ENCODE measurements at places on chromosomes 5 and 9.

GRCh38 chr9:72984226-72984947, 31.5 kb upstream of the ALDH1A1 start:
- DNase-seq, result no peak

- DNase-seq, result no peak
Measured at GRCh38 chr9:36831381-36832161, 202.5 kb downstream of the PAX5 start.

GRCh38 chr5:38888041-38888440, 42.2 kb downstream of the OSMR start:
- no peak for DNase-seq

- no peak for DNase-seq
Measured at GRCh38 chr9:10957878-10958277, 345.1 kb upstream of the PTPRD start.

DNA sequence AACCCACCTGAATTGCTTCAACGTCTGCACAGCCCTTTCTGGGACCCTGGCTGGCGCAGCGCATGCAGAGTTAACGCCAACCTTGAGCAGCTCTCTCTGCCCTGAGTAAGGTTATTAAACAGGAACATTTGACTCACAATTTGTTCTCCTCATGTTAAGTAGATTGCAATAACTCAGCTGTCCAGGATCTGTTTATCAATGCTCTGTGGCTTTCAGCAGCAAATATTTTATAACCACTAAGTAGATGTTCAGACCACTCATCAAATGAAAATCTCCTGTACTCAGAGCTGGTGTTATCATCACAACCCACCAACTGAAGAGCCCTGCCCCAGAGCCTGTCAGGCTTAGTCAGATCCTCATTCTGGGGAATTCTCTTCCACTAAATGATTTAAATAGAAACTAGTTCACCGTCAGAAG, 403.0 kb downstream of the ZNF608 start:
- peak; percentile 21 for DNase-seq

GRCh38 chr5:68369023-68369359, 153.4 kb downstream of the PIK3R1 start:
- no peak for DNase-seq

- no peak for DNase-seq
Measured at GRCh38 chr9:132679946-132680625, 9.8 kb downstream of the GTF3C4 start.

- no peak for DNase-seq
Measured at GRCh38 chr9:131868766-131869165, 128.9 kb upstream of the RAPGEF1 start.

DNA sequence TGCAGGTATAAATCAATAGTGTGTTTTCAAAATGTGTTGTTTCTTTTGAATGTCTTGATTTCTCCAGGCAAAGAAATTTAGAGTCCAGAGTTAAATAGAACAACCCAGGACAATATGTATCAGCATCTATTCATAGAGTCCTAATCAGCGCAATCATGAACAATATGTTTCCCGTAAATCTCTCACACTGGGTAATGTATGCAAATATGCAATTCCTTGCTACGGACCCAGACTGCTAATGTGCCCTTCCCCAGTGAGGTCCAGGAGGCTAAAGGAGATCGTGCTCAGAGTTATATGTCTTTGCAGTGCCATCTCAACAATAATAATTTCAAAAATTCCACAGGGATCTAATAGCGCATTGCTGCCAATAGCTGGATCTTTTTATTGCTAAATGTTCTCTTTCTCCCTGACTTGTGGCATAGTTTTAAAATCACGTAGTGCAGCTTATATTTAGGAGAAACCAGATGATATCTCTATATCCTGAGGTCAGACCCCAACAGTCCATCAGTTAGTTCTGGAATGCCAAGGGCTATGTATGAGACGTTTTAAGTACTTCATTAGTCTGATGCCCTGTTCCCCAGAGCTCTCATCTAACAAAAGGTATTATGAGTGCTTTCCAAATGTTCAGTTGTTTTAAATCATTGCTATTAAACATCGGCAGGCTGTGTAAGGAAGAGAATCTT, 145.1 kb downstream of the MARCHF11 start:
- no peak for DNase-seq

GRCh38 chr9:20996809-20997208, 34.6 kb downstream of the HACD4 start:
- DNase-seq, result no peak

DNA sequence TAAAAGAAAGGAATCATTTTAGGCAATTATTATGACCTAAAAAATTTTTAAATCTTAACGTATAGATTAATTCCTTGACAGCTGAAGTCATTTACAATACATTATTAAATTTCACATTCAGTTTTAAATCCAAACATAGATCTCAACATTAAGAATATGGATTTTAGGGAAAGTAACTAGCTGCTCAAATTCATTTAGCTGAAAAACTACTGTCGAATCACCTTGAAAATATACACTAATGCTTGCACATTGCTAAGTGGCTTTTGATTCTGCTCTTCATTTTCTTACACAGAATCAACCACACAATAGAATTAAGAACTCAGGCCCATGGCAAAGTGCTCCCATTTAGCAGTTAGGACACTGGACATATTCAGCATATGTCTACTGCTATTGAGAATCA, 454.2 kb downstream of the RAB3C start:
- no peak for DNase-seq

DNA sequence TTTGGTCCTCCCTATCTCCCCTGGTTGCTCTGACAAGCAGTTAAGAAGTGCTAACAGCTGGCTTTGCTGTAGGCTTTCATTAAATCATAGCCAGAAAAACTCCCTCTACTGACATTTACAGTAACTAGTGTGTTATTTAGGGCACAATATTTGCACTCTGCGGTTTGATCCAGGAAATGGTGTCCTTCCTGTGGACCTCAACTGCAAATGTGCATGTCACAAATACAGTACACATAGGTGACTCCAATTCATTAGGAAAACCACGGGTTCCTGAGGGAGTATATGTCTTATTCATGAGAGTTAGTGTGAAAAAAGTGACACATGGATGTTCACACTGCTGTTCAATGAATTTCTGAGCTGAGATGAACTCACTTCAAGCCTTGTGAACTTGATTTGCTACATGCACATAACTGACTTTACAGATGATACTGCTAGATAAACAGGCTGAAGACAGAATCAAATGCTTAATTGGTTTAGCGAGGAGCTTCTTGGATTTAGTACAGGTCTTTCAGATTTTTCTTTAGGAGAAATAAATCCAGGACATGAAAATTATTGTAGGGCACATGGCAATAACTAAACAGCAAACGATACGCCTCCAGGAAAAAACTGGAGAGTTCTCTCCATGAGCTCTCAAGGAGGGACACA, 281.5 kb downstream of the EFNA5 start:
- peak; percentile 78 for DNase-seq

- DNase-seq, result no peak
Measured at GRCh38 chr5:121873409-121873808, 21.7 kb downstream of the FTMT start.

DNA sequence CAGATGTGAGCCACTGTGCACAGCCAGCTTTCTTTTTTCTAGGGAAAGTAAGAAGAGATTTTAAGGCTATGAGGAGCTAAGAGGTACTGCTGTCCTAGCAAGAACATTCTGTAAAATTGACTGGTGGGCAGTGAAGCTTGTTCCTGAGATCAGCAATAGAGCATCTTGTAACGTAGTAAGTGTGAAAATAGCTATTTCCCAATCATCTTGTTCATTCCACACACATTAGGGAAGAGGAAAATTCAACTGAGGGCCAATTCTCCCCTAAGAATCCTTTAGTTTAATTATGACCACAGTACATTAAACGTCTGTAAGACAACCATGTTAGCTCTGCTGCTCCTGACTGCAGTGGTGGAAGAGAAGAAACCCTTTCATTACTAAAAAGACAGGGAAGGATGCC, 246.2 kb downstream of the EFNA5 start:
- DNase-seq, result no peak

GRCh38 chr5:118439831-118440230, 548.5 kb downstream of the DTWD2 start:
- DNase-seq, result no peak

GRCh38 chr5:673831-674629, 19.1 kb downstream of the TPPP start:
- DNase-seq, result peak; percentile 30

DNA sequence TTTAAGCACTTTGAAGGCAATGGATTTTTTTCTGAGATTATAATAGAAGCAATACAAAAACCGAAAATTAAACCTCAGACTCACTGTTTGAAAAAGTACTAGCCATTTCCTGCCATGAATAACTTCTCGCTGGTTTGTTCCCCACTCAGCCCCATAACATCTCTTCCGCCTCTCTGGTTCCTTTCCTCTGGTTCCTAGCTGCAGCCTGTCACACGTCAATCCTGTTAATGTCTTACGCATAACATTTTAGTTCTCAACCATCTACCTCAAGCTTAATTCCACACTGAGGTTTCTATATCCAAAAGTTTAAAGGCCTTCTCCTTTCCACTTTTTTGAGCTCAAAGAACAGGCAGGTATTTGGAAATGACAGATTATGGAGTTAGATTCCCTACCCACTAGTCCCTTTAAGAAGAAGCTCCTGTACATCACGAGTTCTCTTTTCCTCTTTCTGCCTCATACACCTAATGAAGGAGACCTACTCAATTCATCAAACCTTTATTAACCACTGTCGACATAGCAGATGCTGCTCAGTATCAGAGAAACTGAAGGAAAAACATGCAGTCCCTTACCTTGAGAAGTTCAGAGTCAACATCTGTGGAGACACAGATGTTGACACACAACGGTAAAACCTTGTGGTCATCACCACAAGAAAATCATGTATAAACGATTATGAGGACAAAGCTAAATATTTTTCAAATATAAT, 243.0 kb upstream of the PTGER4 start:
- no peak for DNase-seq

- no peak for DNase-seq
Measured at GRCh38 chr5:91007251-91007650, 375.9 kb downstream of the ARRDC3 start.

DNA sequence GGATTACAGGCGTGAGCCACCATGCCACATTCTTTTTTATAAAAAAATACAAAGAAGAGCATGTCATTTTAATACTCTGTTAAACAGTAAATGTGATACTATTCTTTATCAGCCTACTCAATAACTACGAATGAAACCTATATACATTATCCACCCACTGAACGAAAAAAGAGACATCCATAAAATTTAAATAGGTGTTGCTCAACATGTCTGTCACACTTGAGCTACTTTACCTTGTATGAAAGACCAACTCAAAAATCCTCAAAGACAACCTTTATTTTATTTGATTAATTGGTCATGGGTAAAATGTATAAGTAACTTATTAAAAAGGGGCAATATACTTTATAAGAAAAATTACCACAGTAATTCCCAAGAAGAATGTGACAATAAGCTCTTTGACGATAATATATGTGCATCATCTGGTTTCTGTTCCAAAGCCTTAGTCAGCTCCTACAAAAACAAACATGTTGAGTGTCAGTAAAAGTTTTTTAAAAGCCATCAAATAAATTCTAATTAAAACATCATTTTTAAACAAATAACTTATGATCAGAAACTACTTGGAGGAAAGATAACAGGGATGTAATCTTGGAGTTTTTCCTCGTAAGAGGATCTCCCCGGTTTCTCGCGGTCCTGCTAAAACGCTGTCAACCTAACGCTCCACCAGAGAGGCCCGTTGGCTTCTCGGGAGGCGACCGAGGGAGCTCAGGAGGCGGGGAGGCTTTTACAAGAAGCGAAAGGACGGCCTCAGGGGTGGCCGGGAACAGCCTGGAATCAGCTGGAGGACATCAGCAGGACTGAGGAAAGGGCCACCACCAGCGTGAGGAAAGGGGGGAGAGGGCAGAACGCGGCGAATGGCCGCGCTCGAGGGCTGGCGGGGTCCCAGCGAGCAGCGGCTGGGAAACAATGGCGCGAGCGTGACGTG, 13.5 kb upstream of the ANKRD18B start:
- DNase-seq, result peak; percentile 89

DNA sequence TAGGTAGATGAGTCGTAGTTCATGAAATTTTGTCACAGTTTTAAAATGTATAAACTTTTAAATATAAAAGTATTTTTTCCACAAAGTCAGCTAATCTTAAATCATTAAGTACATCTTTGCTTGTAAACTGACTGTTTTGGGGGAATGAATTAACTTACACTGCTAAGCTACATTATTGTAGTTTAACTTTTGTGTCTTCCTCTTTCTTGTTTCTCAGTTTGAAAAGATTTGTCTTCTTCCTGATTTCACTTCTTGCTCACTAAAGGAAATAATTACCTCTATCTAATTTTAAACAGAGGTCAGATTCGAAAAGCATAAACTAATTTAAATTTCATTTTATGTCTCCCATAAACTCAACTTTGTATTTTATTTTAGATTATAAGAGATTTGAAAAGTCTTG, 5.7 kb downstream of the NIPSNAP3B start:
- DNase-seq, result no peak

DNA sequence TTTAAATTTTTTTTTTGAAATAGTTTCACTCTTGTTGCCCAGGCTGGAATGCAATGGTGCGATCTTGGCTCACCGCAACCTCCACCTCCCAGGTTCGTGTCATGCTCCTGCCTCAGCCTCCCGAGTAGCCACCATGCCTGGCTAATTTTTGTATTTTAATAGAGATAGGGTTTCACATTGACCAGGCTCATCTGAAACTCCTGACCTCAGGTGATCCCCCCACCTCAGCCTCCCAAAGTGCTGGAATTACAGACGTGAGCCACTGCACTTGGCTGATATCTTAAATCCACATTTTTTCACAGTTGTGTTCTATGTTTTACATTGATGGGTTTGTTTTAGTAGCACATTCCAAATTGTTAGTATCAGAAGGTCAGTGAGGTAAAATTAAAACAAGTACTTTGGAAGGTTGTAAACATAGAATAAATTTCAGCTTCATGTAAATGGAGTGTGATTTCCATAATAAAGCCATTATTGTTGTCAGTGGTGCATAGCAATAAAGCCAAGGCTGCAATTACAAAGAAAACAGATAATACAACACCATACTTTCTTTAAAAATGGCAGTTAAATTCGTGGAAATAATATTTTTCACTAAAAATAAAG, 287.2 kb downstream of the ARRDC3 start:
- no peak for DNase-seq

GRCh38 chr5:42779083-42779482, 22.5 kb downstream of the CCDC152 start:
- no peak for DNase-seq

GRCh38 chr5:4758996-4759395, 381.1 kb upstream of the ADAMTS16 start:
- no peak for DNase-seq

- DNase-seq, result peak; percentile 43
Measured at GRCh38 chr9:84893419-84894128, 224.0 kb downstream of the NTRK2 start.

- DNase-seq, result no peak
Measured at GRCh38 chr5:117615226-117615625, 1040.6 kb upstream of the SEMA6A start.

GRCh38 chr5:26569929-26570258, 468.5 kb downstream of the CDH9 start:
- no peak for DNase-seq

Data from eye (tissue), 1 donor.